Stimulated activated CD4-positive, alpha-beta T cell treated with anti-CD3 and anti-CD28 coated beads, TNF-alpha, amount 100 ng/mL, for 24 hours (primary cell): ENCODE measurements at places on chromosomes 7 and 10.

- no peak for DNase-seq
Observed at GRCh38 chr7:66348531-66348930, 143.4 kb downstream of the TPST1 start.

- no peak for DNase-seq
Observed at GRCh38 chr10:62034096-62034640, 132.7 kb downstream of the ARID5B start.

DNA sequence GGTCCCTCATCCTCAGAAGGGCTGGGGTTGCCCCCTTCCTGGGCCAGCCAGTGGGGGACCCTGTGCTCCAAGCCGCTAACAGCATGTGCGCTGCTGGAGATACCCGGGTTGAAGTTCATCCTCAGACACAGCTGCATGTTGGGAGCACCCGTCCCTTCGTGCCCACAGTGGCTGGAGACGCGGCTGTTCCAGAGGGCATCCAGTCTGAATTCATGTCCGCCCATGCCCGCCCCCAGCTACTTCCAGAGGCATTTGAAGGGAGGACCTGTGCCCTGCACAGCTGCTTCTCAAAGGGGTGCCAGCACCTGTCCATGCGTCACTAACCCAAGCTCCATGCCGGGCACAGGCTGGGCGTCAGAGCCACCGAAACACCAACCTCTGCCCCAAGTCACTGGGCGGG lies 68.1 kb upstream of the ADGRA1 start:
- DNase-seq: no peak

DNA sequence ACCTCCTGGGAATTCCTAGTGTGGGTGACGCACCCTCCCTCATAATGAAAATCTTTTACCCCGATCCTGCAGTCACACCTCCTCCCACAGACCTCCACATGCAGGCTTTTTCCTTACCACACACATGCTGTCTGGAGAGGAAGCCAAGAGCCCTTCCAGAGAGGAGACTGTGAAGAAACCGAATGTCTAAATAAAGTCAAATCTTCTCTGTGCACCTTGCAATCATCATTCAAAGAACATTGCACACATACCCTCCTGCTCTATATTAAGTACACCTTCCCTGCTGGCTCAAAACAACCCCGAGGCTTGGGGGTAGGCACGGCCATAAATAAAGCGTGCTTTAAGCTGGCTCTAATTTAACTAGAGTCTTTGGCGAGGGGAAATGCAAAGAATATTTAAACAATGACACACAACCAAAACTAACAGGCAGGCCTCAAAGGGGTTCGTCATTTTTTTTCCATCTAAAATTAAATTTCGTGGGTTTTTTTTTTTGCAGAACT lies 34.9 kb downstream of the CALML3 start:
- no peak for DNase-seq

GRCh38 chr7:72078856-72079255 lies 333.3 kb downstream of the CALN1 start:
- DNase-seq: no peak
